ENCODE measurements at places on chromosomes 3 and 15. TPM values are rescaled to one million over a fixed set of nuclear protein-coding genes. Genes with fewer than 3 reads are reported as not detected.
A peak's percentile ranks its signal among the peaks of the same experiment; 100 is the strongest.

FEZF2 gene
- total RNA-seq: not detected

DNA sequence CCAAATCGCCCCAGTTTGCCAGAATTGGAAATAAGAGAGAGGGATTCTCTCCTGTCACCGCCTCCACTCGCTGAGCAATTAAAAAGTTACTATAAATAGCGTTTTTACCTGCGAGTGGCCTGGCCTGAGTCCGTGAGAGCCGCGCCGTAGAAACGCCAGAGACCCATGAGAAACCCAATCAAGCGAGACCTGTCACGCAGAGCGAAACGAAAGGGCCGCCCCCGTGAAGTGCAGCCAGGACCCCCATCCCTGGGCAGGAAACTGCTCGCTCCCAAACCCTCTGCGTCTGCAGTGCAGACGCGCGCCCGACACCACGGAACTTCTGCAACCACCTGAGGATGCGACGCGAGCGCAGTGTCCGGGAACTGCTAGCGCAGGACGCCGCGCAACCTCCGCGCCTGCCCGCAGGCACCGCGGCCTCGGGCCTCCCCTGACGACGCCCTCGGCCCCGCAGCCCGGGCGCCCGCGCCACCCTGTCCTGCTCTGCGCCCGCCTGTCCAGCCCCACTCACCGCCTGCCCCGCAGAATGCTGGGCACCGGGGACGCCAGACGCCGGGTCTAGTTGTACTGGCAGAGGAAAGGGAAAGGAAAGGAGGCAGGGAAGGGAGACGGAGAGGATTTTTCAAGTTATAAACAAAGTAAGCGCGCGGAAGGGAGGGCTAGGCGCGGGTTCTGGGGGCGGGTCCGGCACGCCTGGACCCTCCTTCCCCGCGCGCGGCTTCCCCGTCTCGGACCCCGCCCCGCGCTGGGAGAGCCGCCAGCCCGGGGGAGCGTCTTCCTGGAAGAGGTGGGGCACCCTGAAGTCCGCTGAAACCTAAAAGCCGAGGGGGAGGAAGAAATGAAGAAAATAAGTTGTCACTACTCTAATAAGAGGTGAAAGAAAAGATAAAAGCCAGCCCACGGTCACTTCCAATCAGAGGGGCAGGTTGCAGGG, at the start of gene PLSCR4:
Gene PLSCR4 (minus strand): TSS at position 657 of the 934 bp plus-strand sequence. CDS start 29,034 bp downstream, outside the sequence.
- peak; percentile 89 for DNase-seq

- no peak for DNase-seq
These were observed 488.0 kb upstream of the SUCLG2 start for GRCh38 chr3:68142441-68142840.

GRCh38 chr3:70743754-70744153, 431.3 kb upstream of the MDFIC2 start:
- no peak for DNase-seq

Data from mucosa of descending colon (tissue), 3 donors.